ENCODE measurements at places on chromosomes 5 and 9. TPM values are rescaled to one million over a fixed set of nuclear protein-coding genes. Genes with fewer than 3 reads are reported as not detected.

The ADAMTS13 gene
- 3.3 TPM for total RNA-seq

The PLEKHG4B gene
- 0.96 TPM for total RNA-seq

The STC2 gene
- total RNA-seq, result 5.4 TPM

DNA sequence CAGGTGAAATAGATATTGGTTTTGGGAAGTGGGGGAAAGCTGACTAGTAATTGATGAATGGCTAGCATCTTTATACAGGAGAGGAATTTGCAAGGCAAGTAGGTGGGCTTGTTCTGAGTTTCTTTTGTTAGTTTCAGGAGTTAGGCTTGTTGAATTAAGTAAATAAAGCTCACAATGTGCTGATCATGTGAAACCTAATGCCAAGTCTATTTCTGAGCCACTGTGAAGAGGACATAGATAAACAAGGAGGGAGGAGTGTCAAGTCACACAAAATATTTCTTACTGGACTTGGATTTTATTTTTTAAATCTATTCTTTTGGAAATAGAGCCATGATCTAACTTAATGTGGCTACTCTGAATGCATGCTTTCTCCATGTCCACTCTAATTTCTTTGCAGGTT, 19.9 kb downstream of the GDA start:
- H3K27ac ChIP-seq, result no peak overlapping the region
- H3K4me3 ChIP-seq, result no peak overlapping the region
- no peaks in the 10 kb centered on the region for H3K4me1 ChIP-seq
- H3K27me3 ChIP-seq, result no peaks in the 10 kb centered on the region

GRCh38 chr5:61788548-61788947, 456.5 kb downstream of the ZSWIM6 start:
- no peak overlapping the region for H3K4me3 ChIP-seq
- no peaks in the 10 kb centered on the region for H3K4me1 ChIP-seq
- H3K27ac ChIP-seq, result no peak overlapping the region
- no peak for DNase-seq

Data from suprapubic skin (tissue), 4 donors.